ENCODE measurements at places on chromosomes 11 and 22. TPM values are rescaled to one million over a fixed set of nuclear protein-coding genes. Genes with fewer than 3 reads are reported as not detected.

DNA sequence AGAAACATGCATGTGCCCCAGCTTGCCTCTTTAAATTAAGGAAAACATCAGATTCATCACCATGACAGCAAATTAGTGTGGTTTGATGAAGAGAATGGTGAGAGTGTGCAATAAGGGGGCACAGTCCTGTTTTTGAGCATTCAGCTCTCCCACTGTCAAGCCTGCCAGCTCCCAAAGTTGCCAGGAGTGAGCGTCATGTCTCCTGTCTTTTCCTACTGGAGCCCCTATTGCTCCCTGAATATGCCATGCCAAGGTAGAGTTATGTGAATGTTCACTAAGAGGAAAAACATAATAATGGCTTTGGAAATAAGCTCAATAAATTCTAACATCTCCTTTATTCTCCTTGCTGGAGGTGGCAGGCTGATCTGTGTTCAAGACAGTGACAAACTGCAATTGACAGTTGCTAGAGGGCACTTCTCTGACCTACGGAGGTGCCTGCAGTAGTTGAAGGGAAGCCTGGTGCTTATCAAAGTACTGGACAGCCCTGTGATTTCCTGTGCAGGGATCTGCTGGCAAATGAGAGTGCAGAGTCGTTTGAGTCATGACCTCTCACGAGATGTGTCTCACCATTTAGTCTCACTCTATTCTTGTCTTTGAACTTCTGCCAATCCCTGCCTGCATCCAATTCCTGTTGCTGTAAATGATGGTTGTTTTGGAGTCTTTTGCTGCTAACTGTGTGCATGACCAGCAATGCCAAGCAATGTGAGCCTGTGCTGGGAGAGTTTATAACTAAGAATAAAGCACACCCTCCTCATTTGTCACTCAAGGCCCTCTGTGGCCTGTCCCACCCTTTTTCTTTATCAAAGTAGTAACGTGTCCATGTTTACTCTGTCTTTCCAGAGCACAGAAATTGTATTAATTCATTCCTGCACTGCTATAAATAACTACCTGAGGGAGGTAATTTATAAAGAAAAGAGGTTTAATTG, 34.8 kb downstream of the MRGPRX2 start:
- H3K4me1 ChIP-seq, result no peaks in the 10 kb centered on the region
- no peak for DNase-seq
- H3K36me3 ChIP-seq, result no peaks in the 10 kb centered on the region

BEST1 gene
- 0.61 TPM for total RNA-seq

DNA sequence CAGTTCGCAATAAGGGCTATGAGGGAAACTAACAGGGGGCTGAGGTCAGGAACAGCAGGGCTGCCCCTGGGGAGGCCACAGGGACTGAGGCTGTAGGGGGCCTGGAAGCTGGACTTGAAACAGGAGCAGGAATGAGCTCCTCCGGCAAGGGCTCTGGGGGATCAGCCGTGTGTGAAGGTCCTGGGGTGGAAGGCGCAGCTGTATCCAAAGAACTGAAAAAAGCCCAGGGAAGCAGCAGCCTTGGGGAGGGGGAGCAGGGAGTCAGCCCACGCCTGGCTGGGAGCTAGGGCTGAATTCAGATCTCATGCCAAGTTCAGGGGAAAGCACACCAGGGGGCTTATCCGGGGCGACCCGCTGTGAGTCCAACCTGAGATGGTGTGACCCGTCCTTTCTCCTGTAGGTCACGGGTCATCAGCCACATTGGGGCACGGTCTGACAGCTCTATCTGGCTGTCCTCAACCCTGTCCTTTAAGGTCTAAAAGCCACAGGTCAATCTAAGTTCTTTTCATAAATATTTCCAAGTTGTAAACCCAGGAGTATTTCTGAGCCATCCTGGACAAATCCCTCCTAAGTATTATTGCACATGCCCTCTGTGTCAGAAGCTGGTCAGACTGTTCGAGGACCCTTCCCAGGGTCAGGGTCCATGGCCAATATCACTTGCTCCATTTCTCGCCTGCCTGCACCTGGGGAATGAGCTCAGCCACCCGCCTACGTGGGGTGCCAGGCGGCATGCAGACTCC, 18.0 kb downstream of the TP53AIP1 start:
- no peaks in the 10 kb centered on the region for H3K36me3 ChIP-seq
- H3K27me3 ChIP-seq, result peaks cover 2% of the 10 kb centered on the region
- H3K27ac ChIP-seq, result no peak overlapping the region
- peaks cover 11% of the 10 kb centered on the region for H3K4me1 ChIP-seq
- H3K4me3 ChIP-seq, result no peak overlapping the region
- DNase-seq, result no peak

SCGB1C1 gene
- not detected for total RNA-seq

DNA sequence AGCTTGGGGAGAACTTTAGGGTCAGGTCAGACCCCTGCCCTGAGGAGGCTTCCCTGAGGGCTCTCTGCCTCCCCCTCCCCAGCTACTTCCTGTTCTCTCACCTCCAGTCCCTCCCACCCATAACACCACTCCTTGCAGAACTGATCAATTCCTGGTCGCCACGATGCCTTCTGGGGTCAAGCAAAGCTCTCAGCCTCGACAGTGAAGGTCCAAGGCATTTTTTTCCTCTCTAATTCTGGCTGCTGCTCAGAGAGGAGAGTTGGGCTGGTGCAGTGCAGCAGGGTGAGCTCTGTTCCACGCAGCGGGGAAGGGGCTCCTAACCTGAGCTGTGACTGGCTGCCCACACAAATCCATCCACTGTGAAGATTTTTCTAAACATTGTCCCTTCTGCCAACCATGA, 628.4 kb downstream of the BRD1 start:
- H3K27ac ChIP-seq, result no peak overlapping the region
- no peaks in the 10 kb centered on the region for H3K27me3 ChIP-seq
- H3K36me3 ChIP-seq, result no peaks in the 10 kb centered on the region
- H3K4me3 ChIP-seq, result no peak overlapping the region
- no peaks in the 10 kb centered on the region for H3K4me1 ChIP-seq
- DNase-seq, result no peak

- no peaks in the 10 kb centered on the region for H3K4me1 ChIP-seq
- no peaks in the 10 kb centered on the region for H3K36me3 ChIP-seq
- H3K4me3 ChIP-seq, result no peak overlapping the region
- DNase-seq, result no peak
- H3K27me3 ChIP-seq, result peaks cover 5% of the 10 kb centered on the region
These were observed 68.1 kb downstream of the PDE2A start for GRCh38 chr11:72605973-72606747.

OR51M1 gene
- not detected for total RNA-seq

DNA sequence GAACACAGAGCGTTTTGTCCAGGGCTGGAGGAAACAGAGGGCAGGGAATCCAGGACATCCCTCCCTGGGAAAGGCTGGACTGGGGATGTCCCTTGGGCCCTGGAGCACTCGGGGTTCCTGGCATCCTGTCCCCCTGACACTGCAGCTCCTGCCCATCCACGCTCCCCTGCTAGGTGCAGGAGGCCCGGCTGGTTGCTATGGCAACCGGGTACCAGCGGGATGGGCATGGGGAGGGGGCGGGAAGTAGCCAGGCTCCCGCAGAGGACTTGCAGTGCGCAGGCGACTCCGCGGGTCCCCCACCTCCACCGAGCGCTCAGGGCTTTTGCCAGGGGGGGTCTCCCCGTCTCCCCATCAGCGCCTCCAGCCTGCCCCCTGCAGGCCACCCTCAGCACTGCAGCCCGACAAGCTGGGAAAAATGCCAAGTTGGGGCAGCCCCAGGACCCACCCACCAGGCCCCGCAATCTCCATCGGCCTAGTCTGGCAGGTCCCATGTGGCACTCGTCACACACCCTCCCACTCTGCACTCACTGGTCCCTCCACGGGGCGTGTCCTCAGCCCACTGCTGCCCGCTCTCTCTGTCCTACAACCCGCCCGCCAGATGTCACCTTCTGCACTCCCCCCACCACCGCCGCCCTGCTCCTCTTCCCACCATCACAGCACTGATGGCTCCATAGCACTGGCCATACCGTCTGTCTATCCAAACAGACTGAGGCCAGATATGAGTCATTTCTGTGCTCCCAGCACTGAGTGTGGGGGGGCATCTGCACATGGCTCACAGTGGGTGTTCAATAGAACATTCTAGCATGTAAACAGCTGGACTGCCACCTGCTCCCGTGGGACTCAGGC, 31.5 kb downstream of the KIAA0930 start:
- H3K27ac ChIP-seq, result no peak overlapping the region
- peaks cover 5% of the 10 kb centered on the region for H3K36me3 ChIP-seq
- peaks cover 2% of the 10 kb centered on the region for H3K4me1 ChIP-seq
- H3K4me3 ChIP-seq, result no peak overlapping the region
- H3K27me3 ChIP-seq, result no peaks in the 10 kb centered on the region

IGF2 gene
- 8.2 TPM for total RNA-seq

DEUP1 gene
- not detected for total RNA-seq

DNA sequence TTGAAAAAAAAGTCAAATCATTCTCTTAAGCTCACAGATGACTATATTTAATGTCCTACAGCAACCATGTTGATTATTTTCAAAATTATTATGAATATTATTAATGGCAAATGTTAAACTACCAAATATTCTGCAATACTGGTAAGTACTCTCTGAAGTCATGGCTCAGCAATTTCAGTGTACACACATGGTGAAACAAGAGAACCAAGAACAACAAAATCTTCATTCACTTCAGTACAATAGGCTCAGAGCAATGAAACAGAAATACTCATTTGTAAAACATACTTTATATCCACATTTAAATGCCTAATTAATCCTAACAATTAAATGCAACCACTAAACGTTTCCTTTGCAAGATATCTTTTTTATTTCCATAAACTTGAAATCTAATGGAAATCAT, 347.2 kb downstream of the TTC28 start:
- no peak overlapping the region for H3K4me3 ChIP-seq
- no peak overlapping the region for H3K27ac ChIP-seq
- peaks cover 4% of the 10 kb centered on the region for H3K4me1 ChIP-seq
- no peaks in the 10 kb centered on the region for H3K27me3 ChIP-seq

- peak overlapping the region; percentile 52 for H3K4me3 ChIP-seq
- peaks cover 46% of the 10 kb centered on the region for H3K27me3 ChIP-seq
- peak overlapping the region; percentile 94 for H3K27ac ChIP-seq
- no peaks in the 10 kb centered on the region for H3K36me3 ChIP-seq
These were observed 28.6 kb downstream of the LRRC32 start for GRCh38 chr11:76641905-76642304.

DNA sequence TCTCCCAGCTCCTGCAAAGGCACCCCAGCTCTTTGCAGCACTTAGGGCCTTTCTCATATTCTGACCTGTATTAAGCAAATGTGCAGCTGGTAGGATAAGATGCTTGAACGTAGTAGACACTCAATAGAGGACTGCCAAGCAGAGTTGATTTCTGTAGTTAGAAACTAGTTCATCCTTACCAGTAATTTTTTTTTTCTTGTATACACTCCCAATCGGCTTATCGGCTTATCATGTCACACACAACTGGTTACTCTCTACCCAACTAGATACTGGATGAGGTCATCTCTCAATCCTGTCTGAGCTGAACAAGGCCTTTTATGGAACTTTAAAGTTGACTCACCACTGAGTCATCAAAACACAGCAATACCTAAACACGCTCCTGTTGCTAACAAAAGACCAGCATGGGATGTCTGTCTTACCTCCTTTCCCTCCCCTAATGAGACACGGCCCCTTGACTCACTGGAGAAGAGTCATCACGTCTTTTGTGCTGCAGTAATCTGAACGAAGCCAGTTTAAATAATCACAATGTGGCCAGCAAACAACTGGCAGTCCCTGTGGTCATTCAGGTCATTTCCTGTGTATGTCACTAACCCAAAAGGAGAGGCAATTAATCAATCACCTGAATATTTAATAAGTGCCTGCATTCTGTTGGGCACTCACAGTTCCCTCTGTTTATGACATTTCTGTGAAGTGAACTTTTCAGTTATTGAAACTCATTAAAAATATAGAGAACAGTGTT, 7.5 kb upstream of the WEE1 start:
- no peaks in the 10 kb centered on the region for H3K36me3 ChIP-seq
- H3K27me3 ChIP-seq, result peaks cover 3% of the 10 kb centered on the region
- peaks cover 13% of the 10 kb centered on the region for H3K4me1 ChIP-seq

PTGDR2 gene
- 0.23 TPM for total RNA-seq

GRCh38 chr11:123441161-123441560, 11.1 kb downstream of the GRAMD1B start:
- DNase-seq, result no peak
- H3K27me3 ChIP-seq, result no peaks in the 10 kb centered on the region
- H3K36me3 ChIP-seq, result peaks cover 10% of the 10 kb centered on the region
- no peak overlapping the region for H3K4me3 ChIP-seq
- H3K4me1 ChIP-seq, result peaks cover 40% of the 10 kb centered on the region
- H3K27ac ChIP-seq, result no peak overlapping the region

GRCh38 chr11:86398106-86398505, 23.4 kb downstream of the CCDC81 start:
- no peaks in the 10 kb centered on the region for H3K27me3 ChIP-seq
- DNase-seq, result peak; percentile 23
- H3K4me3 ChIP-seq, result no peak overlapping the region
- peak overlapping the region; percentile 20 for H3K27ac ChIP-seq

UPK3A gene
- not detected for total RNA-seq

- H3K36me3 ChIP-seq, result peaks cover 1% of the 10 kb centered on the region
- H3K27me3 ChIP-seq, result peaks cover 27% of the 10 kb centered on the region
- no peak overlapping the region for H3K4me3 ChIP-seq
- DNase-seq, result no peak
These were observed 17.8 kb downstream of the KCTD17 start for GRCh38 chr22:37069319-37069718.

- no peaks in the 10 kb centered on the region for H3K36me3 ChIP-seq
- H3K27me3 ChIP-seq, result peaks cover 5% of the 10 kb centered on the region
- H3K4me3 ChIP-seq, result no peak overlapping the region
- no peak overlapping the region for H3K27ac ChIP-seq
These were observed 31.6 kb upstream of the ACCSL start for GRCh38 chr11:44016131-44016530.

GRCh38 chr22:40051322-40051721, 56.6 kb downstream of the FAM83F start:
- peak; percentile 35 for DNase-seq
- H3K4me1 ChIP-seq, result peaks cover 74% of the 10 kb centered on the region
- peak overlapping the region; percentile 80 for H3K27ac ChIP-seq

- peaks cover 20% of the 10 kb centered on the region for H3K4me1 ChIP-seq
- no peak for DNase-seq
- H3K27me3 ChIP-seq, result no peaks in the 10 kb centered on the region
- H3K36me3 ChIP-seq, result no peaks in the 10 kb centered on the region
- no peak overlapping the region for H3K4me3 ChIP-seq
- no peak overlapping the region for H3K27ac ChIP-seq
These were observed 33.1 kb upstream of the SPON1 start for GRCh38 chr11:13929395-13929891.

GRCh38 chr11:73194593-73194992, 23.5 kb upstream of the P2RY2 start:
- no peak overlapping the region for H3K27ac ChIP-seq
- DNase-seq, result no peak
- H3K4me3 ChIP-seq, result no peak overlapping the region
- no peaks in the 10 kb centered on the region for H3K27me3 ChIP-seq

DNA sequence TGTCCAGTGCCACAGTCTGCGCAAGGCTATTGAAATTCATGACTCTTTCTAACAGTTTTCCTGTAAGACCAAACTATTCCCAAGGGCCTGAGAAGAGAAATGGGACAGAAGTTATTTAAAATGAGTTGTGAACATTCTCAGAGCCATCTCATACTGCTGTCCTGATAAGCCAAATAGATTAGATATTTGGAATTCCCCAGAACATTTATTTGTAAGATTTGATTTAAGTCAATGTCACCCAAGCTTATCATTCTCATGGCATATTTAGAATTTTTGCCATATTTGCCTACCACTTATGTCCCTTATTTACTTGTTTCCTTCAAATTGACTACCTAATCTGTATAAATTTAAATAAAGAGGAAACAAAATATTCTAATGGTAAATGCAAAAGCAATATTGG, 82.4 kb downstream of the NAV2 start:
- no peaks in the 10 kb centered on the region for H3K27me3 ChIP-seq
- H3K4me1 ChIP-seq, result no peaks in the 10 kb centered on the region
- H3K4me3 ChIP-seq, result no peak overlapping the region
- no peak overlapping the region for H3K27ac ChIP-seq

All from activated CD8-positive, alpha-beta T cell treated with anti-CD3 and anti-CD28 coated beads for 36 hours (primary cell).